ENCODE measurements at places on chromosomes 5 and 9.

DNA sequence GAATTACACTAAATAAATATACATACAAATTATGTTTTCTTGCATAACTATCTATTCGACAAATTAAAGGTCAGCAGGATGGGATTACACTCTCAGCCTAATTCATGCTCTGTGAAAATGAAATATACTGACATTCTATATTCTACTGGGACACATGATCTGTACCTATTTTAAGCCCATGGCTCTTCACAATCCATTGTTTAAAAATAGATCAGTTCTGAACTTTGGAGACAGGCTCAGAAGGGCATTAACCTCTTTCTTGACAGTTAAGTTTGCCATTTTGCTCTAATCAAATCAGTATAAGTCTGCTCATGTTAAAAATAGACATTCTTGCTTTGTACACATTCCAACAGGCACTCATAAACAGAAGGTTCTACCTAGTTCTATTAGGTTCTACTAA lies 361.2 kb downstream of the HCN1 start:
- no peak for DNase-seq

- DNase-seq = no peak
Observed at GRCh38 chr5:174384509-174384947, 339.0 kb downstream of the NSG2 start.

DNA sequence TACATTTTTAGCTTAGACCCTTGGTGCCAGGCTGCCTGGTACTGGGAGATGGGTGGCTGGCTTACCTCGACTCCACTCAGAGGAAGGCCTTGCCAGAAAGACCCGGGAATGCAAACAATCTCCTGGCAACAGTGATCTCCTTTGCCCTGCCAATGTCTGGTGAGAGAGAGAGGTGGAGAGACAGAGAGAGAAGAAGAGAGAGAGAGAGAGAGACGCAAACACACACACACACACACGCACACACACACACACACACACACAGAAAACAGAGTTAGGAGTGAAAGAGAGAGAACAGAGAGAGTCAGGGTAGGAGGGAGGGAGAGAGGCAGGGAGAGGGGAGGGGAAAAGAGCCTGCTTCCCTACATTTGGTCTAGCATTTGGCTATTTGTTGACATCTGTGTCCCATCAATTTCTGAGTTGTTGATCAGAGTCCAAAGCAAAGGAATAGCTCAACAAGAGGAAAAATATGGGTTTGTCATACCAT lies 181.6 kb upstream of the MAP1B start:
- no peak for DNase-seq

DNA sequence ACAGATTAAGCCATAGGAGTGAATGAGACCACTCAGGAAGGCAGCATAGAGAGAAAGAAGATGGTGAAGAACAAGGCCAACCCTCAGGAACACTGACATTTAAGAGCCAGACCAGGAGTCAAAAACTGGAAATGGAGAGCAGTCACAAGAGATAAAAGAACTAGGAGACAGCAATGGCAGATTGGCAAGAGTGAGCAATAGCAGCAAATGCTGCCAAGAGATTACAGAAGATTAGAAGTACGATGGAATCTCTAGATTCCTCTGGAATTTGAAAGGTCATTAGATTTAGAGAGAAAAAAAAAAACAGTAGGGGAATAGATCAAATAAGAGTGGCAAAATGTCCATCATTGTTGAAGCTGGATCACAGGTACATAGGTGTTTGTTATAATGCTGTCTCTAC lies 73.4 kb upstream of the SLC44A1 start:
- no peak for DNase-seq

DNA sequence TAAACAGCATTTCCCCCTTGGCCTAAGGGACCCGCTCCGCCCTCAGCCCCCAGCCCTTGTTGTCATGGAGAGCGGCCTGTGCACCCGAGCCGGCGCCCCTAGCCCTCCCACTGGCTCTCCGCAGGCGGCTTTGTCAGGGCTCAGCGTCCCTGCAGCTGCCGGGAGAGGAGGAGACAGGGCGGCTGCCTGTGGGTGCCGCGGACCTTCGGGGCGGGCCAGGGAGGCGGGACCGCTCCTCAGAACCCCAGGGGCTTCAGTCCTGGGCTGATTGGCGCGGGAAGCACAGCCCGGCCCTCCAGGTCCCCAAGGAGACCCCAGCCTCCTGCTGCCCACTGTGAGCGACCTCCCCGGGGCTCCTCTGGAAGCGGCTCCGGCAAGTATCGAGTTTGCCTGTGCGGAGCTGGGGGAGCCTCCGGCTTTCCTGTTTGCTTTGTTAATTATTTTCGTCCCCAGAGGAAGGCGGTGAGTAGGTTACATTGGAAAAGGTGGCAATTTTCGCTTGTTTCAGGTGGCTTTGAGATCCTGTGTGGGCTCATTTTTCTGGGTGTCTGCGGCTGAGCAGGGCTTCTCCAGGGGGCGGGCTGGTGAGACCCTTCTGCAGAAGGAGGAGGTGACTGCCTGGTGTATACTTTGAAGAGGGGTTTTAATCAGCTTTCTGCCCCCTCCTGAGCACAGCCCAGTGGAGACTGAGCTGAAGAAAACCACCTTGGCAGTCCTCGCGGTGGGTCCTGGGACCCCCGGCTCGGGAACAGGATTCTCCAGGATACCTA lies at the start of gene FGD3:
TSS of gene FGD3 (plus strand) at position 256 of the 770 bp plus-strand sequence. CDS start 28,734 bp downstream, outside the sequence.
- no peak for DNase-seq

DNA sequence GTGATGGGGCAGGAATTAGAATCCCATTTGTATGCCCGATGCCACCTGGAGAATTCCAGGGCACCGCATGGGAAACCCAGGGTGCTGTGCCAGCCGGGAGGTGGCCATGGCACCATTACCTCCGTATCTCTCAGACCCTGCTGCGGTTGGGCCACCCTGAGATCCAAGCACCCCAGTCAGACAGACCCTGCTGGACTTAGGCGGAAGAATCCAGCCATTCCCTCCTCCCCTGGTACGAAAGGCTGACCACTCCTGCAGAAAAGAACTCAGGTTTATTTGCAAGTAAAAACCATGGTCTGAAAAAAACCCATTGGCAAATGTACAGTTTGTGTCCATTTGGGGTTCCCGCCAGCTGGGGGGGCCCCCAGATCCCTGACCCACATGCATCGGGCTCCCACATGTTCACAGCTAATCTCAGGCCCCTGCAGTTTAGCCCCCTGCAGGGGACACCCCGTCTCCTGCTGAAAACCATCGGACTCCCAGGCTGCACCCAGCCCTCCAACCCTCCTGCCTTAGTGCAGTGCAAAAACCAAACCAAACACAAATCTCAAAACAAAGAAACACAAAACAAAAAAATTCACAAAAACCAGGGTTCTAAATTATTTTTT lies 23.6 kb upstream of the SARDH start:
- DNase-seq = no peak

GRCh38 chr5:87876616-87877015 lies 392.0 kb downstream of the TMEM161B start:
- no peak for DNase-seq

- DNase-seq = no peak
Observed at GRCh38 chr9:112925058-112925641, 34.5 kb upstream of the SLC46A2 start.

GRCh38 chr5:172439785-172440477 lies 14.4 kb downstream of the SH3PXD2B start:
- no peak for DNase-seq

DNA sequence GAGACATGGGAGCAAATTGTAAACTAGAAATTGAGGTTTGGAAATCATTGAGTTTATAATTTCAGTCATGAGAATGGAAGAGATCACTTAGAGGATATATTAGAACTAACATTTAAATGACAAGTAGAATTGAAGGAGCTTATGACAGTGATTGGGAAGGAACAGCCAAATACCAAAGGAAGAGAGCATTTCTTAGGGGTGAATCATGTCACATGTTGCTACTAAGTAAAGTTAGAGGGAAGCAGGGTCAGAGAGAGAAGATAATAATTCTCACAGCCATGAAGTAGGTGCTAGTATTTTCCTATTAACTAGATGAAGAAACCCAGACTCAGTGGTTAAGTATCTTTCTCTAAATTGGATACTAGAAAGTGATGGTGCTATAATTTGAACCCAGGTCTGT lies 59.3 kb downstream of the COMMD10 start:
- no peak for DNase-seq

DNA sequence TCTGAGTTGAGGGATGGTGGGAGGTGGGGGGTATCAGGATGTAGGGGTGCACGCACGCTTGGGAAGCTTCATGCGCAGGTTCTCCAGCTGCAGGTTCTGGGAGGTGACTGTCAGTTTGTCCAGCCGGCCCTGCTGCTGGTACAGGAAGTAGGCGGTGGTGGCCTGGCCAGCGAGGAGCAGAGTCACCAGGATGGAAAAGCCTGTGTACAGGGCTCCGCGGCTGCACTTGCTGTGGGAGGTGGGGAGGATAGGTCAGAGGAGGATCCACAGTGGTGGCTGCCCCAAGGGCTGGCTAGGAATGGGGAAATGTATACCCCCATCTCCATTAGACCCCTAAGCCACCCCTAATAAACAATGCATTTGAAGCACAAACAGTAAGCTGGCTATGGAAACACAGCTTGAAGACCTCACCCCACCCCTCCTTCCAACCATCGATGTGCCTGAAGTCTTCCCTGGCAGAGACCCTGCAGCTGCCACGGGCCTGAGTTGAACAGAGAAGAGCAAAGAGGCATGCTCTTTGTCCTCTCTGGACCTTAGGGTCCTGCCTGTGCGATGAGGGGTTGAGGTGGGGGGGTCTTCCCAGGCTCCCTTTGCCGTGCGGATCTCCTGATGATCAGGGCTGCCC lies 5.5 kb downstream of the CD74 start:
- DNase-seq = no peak

- DNase-seq = no peak
Observed at GRCh38 chr5:95615164-95615467, 4.8 kb upstream of the GPR150 start.

- no peak for DNase-seq
Observed at GRCh38 chr5:2382776-2383697, 368.4 kb downstream of the IRX2 start.

DNA sequence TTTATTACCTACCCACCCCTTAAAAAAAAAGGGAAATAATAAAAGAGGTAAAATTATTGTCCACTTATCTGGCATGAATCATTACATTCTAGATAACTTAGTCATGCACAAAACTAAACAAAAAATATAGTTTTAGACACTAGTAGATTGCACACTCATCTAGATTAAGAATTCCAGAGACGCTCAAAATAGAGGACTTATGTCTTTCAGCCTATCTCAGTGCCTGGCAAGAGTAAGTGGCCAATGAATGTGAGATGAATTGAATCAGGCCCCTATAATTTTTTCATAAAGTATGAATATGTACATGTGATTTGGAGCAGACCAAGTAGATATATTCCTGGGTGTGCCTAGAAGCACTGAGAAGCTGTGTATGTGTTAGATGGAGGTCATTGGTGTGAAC lies 2.0 kb upstream of the RXFP3 start:
- no peak for DNase-seq

DNA sequence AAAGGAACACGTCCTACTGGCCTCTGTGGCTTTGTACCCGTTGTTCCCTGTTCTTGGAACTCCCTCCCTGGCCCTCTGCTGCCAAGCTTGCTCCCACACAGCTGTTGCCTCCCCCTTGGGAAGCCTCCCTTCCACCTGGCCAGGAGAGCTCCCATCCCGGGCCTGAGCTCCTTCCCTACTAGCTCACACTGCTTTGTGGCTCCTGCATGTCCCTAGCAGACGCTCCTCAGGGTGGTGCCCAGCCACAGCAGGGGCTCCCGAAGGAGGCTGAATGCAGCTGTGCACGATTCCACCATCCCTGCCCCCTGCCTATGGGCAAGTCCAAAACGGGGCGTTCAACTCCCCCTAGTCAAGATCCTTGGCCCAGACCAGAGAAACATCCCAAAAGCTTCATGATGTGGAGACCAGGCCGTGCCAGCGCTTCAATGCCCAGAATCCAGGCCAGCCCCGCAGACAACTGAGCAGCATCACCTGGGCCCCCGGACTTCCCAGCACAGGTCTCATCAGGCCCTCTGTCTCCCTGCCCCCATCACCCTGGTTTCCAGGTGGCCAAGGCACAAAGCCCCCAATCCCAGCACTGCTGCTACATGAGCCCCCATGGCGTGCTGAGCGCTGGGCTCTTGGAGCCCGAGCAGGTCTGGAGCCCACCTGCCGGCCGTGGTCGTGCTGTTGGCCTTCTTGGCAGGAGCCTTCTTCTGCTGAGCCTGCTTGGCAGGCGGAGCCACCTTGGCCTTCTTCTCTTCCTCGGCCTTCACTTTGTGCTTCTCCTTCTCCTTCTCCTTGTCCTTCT lies 14.3 kb downstream of the BRD3OS start:
- DNase-seq = no peak

GRCh38 chr9:38253200-38253599 lies 139.3 kb upstream of the ALDH1B1 start:
- DNase-seq = no peak

- no peak for DNase-seq
Observed at GRCh38 chr9:89661956-89662717, 57.3 kb downstream of the GADD45G start.

DNA sequence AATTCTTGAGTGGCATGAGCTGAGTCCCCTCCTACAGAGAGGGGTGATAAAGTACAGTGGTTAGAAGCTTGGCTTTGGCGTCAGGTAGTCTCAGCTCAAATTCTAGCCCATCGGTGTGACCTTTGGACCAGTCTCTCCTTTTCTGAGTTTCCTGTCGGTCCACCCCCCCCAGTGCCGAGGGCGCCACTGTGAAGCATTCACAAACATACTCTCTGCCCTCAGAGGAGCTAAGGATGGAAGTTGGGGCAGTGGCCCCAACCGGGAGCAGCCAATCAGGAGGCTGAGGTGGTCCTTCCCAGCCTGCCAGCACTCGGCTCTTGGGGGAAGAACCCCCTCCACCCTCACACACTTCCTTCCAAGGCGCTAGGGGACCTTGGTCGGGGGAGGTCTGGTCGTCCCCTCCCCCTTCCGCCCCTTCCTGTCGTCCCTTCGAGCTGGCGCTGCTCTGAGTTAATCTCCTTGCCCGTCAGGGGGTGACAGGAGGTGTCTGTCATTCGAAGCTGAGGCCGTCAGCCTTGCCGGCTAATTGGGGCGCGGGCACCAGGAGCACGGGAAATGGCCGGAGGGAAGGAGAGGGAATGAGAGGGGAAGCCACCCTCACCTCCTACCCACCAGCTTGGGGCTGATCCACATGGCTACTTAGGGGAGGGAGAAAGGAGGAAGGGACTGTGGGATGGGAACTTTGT lies 53.0 kb downstream of the CXXC5 start:
- DNase-seq = no peak

GRCh38 chr5:13939638-13940037 lies 4.8 kb downstream of the DNAH5 start:
- no peak for DNase-seq

GRCh38 chr5:174094857-174095606 lies 49.5 kb downstream of the NSG2 start:
- no peak for DNase-seq

GRCh38 chr9:87405677-87406542 lies 91.8 kb upstream of the DAPK1 start:
- DNase-seq = no peak

- no peak for DNase-seq
Observed at GRCh38 chr9:79568337-79569101, 3.2 kb upstream of the TLE4 start.

All from activated naive CD4-positive, alpha-beta T cell (primary cell).